ENCODE measurements at places on chromosomes 3 and 15. TPM values are rescaled to one million over a fixed set of nuclear protein-coding genes. Genes with fewer than 3 reads are reported as not detected.

Gene GUCA1C
- total RNA-seq = not detected

Gene ZBTB47
- 11.8 TPM for total RNA-seq

Gene PGBD4
- total RNA-seq = 1.3 TPM

Gene PRRT3
- total RNA-seq = 1.2 TPM

Gene IL17RB
- total RNA-seq = 10.9 TPM

Gene ARGFX
- total RNA-seq = not detected

Gene C3orf70
- 13.7 TPM for total RNA-seq

Gene ASB14
- not detected for total RNA-seq

Gene ALCAM
- 20.3 TPM for total RNA-seq

Gene HTR3E
- total RNA-seq = 0.70 TPM

Gene ACAD11
- total RNA-seq = 9.2 TPM

Gene NRROS
- 1.3 TPM for total RNA-seq

Gene STAB1
- total RNA-seq = 111 TPM

Gene UBP1
- total RNA-seq = 66.8 TPM

Gene GOLGB1
- 72.6 TPM for total RNA-seq

Gene SUSD5
- 0.89 TPM for total RNA-seq

Gene GOLGA8T
- total RNA-seq = 0.15 TPM

Gene ATP13A4
- 14.2 TPM for total RNA-seq

Gene PLAAT1
- total RNA-seq = not detected

Gene ZBTB20
- 27.1 TPM for total RNA-seq

Gene NOP10
- total RNA-seq = 142 TPM

Gene SLC28A2
- 44.9 TPM for total RNA-seq

Gene ARPP21
- not detected for total RNA-seq

Gene CXCR6
- 0.67 TPM for total RNA-seq

Gene PSTPIP1
- total RNA-seq = 7.2 TPM

Gene MINAR1
- 0.28 TPM for total RNA-seq

Measured in left colon (tissue), 2 donors.